ENCODE measurements at places on chromosomes 3 and 15.

DNA sequence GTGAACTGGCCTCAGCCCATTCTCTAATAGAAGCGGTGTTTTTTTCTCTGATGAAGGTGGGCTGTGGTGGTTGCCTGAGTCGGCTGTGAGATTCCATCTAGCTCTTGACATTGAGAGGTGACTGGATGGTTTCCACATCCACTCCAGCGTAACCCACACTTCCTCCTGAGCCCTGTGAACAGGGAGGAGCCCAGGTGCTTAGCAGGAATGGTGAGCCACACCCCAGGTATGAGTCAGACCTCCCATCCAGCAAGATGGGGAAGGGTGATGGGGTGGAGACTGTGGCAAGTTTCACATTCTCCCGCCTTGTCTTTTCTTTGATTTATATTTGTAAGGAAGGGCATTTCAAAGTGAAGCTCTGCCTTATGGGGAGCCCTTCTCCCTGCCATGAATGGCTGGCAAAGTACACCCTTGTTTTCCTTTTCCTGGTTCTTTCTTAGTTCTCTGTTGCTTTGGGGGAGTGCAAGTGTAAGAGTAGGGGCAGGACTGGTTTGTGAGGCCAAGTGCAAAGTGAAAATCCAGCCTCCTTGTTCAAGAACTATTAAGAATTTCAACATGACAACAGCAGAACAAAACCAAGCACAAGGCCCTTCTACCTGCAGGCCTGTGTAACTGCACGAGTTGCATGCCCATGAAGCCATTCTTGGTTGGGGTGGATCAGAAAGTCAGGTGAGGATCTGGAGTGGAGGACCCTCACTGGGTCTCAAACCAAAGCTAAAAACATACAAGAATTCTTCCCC, 4.6 kb upstream of the TPRG1 start:
- no peak for DNase-seq

- no peak for DNase-seq
Observed at GRCh38 chr3:106839576-106840280, 537.5 kb upstream of the CCDC54 start.

DNA sequence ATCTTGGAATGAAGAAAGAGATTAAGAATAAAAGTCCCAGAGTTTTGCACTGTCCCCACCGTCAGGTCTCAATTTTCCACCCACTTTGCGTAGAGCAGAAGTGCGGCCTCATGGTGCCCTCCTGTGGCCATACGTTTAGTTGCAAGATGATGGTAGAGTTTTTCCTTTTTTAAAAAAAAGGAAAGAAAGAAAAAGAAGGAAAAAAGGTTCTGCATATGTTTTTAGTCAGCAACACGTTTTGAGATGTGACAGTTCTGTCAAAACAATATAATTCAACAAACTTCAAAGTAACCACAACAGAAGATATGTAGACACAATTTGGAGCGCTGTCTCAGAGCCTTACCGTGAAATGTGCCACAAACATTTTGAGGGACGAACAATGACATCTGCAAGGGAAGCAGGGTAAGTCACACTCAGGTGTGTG, 24.6 kb downstream of the EBLN2 start:
- DNase-seq, result no peak

DNA sequence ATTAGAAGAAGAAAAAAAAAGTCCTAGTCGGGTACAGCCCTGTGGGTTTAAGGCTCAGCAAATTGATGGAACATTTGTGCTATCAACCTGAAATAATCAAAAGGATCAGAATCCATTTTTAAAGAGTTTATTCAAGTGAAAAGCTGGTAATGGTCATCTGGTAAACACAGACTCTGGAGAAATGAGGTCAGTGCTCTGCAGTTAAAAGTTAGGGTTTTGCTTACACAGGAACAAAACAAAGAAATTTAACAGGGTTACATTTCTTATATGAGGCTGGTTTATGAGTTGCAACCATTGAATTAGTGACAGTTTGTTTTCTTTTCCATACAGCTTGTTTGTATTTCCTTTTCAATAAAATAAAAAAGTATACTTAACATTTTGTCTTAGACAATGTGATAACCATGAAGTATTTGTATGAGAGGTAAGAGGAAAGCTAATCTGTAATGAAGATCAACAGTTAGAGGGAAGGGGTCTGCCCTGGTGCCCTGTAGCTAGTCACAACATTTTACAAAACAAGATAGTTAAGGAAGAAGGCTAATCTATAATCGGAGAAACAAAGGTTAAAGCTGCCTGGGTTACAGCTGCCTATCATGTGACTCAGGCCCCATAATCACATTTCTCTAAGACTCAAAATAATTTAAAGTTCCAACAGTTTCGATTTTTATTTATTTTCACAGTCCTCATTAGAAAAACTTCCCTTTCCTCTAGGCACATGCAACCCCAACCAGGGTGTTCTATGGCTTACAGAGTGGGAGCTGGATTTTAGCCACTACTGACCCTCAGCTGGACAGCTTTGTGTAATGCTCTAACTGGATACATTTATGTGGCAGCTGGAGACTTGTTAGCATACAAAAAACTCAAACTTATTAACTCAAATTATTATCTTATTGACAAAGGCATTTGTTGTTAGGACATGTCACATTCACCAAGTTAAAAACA, 98.1 kb upstream of the ACP3 start:
- no peak for DNase-seq

- no peak for DNase-seq
Observed at GRCh38 chr3:152270937-152271336, 2.2 kb downstream of the MBNL1 start.

- no peak for DNase-seq
Observed at GRCh38 chr3:19487386-19487785, 339.1 kb downstream of the KCNH8 start.

GRCh38 chr15:64530918-64531317, 70.5 kb downstream of the ZNF609 start:
- no peak for DNase-seq

- DNase-seq, result no peak
Observed at GRCh38 chr15:45326741-45327140, 51.6 kb downstream of the GATM start.

DNA sequence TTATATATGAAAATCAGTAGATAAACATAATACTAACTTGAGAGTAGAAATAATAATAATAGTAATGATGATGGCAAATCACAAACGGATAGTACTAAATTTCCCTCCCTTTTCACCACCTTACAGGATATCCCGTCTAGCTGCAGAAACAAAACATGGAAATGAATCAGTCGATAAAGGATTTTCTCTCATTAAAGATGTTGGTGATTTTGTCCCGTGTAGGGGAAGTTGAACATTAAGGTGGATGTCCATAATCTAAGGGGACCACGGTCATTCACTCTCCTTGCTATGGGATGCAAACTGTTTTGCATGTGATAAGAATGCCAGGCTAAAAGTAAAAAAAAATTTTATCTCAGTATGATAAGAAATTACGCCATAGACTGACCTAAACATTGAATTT, 1027.7 kb upstream of the NR2F2 start:
- no peak for DNase-seq

DNA sequence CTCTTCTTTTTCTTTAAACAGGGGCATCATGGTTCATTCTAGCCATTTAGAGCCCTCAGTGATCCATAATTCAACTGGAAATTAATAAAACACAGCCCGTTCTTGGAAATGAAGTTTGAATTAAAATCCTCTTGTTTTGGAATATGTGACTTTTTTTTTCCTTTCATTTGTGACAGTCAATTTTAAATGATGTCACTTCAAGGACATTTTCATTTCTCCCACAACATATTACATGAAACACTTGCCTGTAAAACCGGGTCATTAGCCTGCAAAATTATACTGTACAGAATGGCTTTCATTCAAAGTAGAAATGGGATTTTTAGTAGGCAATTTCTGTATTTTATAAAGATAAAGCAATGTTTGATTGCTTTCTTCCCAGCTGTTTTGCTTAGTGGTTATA, 789 bp upstream of the SEMA6D start:
- DNase-seq, result no peak

GRCh38 chr3:143167969-143168854, 48.6 kb downstream of the CHST2 start:
- DNase-seq, result no peak

- no peak for DNase-seq
Observed at GRCh38 chr3:161388855-161389254, 17.5 kb upstream of the SPTSSB start.

DNA sequence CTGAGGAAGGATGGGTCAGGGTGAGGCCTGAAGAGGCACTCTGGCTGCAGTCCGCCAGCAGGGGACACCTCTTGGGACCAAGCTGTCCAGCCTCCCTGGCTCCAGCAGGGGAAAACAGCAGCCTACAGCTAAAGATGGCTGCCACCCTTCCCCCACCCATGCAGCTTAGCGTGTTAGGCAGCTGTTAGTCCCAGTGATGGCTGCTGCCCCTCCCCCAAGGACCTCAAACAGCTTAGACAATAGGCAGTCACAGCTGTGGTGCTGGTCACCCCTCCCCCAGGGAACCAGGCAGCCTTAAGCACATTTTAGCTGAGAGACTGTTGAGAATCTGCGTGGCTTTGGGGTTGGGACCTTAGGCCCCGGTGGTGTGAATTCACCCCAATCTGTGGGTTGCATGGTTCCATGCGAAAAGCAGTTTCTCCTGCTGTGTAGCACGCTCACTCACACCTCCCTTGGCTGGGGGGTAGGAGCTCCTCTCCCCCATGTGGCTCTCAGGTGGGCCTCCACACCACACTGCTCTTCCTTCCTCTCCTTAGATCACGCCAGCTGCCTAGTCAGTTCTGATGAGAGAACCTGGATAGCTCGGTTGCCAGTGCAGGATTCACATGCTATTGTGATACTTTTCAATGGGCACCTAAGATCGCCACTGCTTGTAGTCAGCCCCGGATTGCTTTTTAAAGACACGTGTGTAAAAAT, 140.5 kb upstream of the CADPS start:
- DNase-seq, result peak; percentile 33

DNA sequence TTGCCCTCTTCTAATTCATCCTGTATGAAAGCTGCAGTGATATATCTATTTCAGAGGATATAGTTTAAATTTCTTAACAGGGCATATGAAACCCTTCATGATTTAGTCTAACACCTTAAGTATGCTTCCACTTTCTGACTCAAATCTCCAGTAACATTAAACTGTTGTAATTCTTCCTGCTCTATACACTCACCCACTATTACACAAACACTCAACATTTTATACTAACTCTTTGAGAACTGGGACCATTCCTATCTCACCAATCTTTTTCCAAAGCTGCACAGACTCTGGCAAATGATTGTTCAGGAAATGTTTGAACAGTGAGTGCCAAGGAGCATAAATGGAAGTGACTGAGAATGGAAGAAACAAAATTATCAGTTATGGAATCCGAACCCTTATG, 560.4 kb upstream of the DPPA4 start:
- DNase-seq, result no peak

GRCh38 chr3:169668957-169669741, 5.6 kb upstream of the MECOM start:
- peak; percentile 85 for DNase-seq

GRCh38 chr3:79199966-79200365, 567.8 kb downstream of the ROBO1 start:
- no peak for DNase-seq

- DNase-seq, result no peak
Observed at GRCh38 chr15:63513271-63513670, 8.9 kb downstream of the USP3 start.

GRCh38 chr3:48477959-48478520, 25.9 kb downstream of the SHISA5 start:
- no peak for DNase-seq

- no peak for DNase-seq
Observed at GRCh38 chr3:143241481-143241951, 121.9 kb downstream of the CHST2 start.

DNA sequence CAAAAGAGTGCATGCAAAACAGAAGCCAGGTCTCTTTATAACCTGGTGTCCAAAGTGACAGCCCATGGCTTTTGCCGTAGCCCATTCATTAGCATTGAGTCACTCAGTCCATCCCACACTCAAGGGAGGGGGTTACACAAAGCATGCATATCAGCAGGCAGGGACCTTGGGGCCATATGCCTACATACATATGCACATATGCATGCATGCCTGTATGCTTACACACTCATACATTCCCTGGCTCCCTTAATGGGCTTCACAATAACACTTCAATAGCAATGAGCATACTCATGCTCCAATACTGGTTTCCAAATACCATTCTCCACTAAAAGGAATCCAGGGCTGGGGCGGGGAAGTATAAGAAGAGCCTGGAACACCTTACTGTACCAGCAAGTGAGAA, 22.0 kb downstream of the TRPM1 start:
- no peak for DNase-seq

DNA sequence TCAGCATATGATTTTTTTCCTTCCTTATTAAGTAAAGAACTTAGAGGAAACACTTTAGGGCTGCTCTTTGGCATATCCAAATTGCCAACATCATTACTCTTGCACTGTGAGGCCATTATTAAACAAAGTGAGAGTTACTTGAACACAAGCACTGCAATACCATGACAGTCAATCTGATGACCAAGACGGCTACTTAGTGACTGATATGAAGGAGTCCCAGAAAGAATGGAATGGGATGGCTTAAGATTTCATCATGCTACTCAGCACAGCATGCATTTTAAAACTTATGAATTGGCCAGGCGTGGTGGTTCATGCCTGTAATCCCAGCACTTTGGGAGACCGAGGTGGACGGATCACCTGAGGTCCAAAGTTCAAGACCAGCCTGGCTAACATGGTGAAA, 55.2 kb downstream of the FAM98B start:
- no peak for DNase-seq

DNA sequence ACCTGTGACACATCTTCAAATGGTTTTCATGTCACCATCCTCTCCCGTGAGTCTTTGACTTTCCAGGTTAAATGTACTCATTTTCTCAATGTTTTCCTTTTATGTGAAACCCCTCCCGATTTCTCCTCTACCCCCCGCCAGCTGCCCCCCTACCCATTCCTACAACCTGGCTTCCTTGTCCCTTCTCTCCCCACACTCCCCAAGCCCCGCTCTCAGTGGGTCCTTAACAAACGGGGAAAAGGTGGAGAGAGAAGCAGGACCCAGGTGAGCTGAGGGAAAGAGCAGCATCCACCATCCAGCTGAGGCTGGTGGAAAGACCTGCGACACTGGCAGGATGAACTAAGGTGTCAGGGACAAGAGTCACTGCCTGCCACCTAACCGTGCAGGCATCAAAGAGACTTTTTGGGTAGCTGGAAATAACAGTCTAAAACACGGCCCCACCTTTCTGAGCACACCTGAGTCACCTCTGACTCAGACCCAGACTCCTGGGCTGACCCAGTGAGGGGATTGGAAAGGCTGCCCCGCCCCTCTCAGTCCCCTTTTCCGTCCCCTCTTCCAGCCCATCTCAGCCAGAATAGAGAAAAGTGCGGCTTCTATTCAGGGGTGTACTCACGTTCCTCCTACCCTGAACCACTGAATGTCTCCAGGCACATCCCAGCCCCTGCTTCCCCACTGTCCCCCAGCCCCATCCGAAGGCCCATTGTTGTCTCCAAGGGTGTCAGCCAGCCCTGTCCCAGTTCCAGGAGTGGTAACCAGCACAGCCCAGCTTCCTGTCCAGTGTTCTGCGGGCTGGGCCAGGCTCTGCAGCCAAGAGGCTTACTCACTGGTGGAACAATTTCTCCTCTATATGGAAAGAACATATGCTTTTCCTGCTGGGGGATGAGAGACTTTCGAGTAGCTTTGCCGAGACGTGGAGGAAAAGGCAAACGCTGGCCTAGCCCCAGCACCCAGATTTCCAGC, 20.4 kb downstream of the ISG20 start:
- DNase-seq, result peak; percentile 88

All from left hindlimb (tissue), 1 donor.